Uterine smooth muscle cell (primary cell): ENCODE measurements at places on chromosomes 1 and 21. TPM values are rescaled to one million over a fixed set of nuclear protein-coding genes. Genes with fewer than 3 reads are reported as not detected.

Gene FTCD
- 1.1 TPM in 1 of 2 replicates, not detected in the other for total RNA-seq

Gene KCNE1
- total RNA-seq, result 0.12 TPM in 1 of 2 replicates, not detected in the other

Gene CDA
- 1.2 and 4.0 TPM in 2 replicates for total RNA-seq

Gene ESPN
- 0.62 TPM in 1 of 2 replicates, not detected in the other for total RNA-seq

Gene CCDC185
- not detected in 2 replicates for total RNA-seq

Gene LCE2C
- not detected in 2 replicates for total RNA-seq

Gene SLAMF9
- not detected in 2 replicates for total RNA-seq

Gene EXO1
- 6.2 and 22.9 TPM in 2 replicates for total RNA-seq

Gene TBX19
- total RNA-seq, result 0.33 and 1.1 TPM in 2 replicates

Gene TNFRSF1B
- 8.2 and 18.3 TPM in 2 replicates for total RNA-seq

Gene DFFB
- 10.5 and 14.1 TPM in 2 replicates for total RNA-seq

Gene MRTO4
- 27.7 and 58.4 TPM in 2 replicates for total RNA-seq

Gene FCAMR
- total RNA-seq, result not detected in 2 replicates

Gene KPRP
- total RNA-seq, result not detected in 2 replicates

Gene CYP4A11
- total RNA-seq, result not detected in 2 replicates

Gene CELA3A
- not detected in 2 replicates for total RNA-seq

Gene FCRL2
- not detected in 2 replicates for total RNA-seq

Gene PPIAL4G
- total RNA-seq, result under 0.01 TPM in 1 of 2 replicates, not detected in the other

Gene PHACTR4
- total RNA-seq, result 5.2 and 5.9 TPM in 2 replicates

Gene C4BPA
- not detected in 2 replicates for total RNA-seq

Gene HSD3B2
- not detected in 2 replicates for total RNA-seq

Gene ANKRD65
- total RNA-seq, result 0.77 and 0.87 TPM in 2 replicates

Gene PLEKHG5
- total RNA-seq, result 14.7 and 17.0 TPM in 2 replicates

Gene S100A12
- total RNA-seq, result not detected in 2 replicates

Gene OR2L2
- under 0.01 TPM in 1 of 2 replicates, not detected in the other for total RNA-seq

Gene PLPP3
- 10.2 and 14.2 TPM in 2 replicates for total RNA-seq

Gene SLC45A1
- total RNA-seq, result 1.00 and 1.5 TPM in 2 replicates

Gene FALEC
- total RNA-seq, result 0.25 and 0.77 TPM in 2 replicates

Gene SPRR2E
- total RNA-seq, result not detected in 2 replicates

Gene ABCA4
- total RNA-seq, result 0.12 and 0.22 TPM in 2 replicates
